NCI-H69 (cell line): ENCODE measurements at places on chromosomes 4 and X.

DNA sequence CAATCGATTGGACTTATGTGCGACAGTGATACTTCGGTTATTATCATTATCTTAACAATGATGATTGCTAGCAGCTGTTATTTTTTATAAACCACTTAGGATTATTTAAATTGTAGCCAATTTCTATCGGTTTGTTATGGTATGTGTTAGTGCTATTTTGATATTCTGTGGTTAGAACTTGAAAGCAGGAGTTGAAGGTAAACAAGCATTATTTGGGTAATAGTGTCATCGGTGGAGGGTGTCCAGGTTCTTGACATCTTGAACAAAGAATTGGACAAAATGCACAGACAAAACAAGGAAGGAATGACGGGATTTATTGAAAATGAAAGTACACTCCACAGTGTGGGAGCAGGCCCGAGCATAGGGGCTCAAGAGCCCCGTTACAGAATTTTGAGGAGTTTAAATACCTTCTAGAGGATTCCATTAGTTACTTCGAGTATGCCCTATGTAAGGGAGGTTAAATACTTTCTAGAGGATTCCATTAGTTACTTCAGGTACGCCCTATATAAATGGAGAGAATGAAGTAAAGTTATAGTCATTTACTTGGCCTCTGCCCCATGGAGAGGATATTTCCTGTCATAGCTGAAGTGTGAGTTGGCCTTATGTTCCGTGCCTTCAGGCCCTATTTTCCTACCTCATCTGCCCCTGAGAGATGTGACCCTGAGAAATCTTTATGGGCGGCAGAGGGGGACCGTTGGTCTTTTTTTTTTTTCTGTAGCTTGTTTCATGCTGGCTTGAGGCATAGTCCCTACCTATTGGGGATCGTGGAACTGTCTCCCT, 13.1 kb downstream of the MOB1B start:
- no peak for DNase-seq

DNA sequence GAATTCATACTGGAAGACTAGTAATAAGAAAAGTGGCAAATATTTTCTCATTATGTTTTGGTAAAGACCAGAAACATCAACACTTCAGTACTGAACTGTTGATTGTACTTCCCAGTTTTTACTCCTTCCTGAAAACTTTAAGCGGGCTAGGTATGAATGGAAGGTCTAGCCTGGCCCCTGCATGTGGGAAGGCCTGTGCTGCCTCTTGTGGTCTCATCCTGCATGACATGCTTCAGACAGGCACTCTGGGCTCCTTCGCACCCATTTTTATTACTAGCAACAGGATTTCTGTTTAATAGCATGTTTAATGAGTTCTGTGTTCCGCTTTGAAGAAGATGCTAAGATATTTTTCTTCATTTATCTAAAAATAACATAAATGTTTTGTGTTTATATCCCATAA, 279.1 kb downstream of the ANK2 start:
- peak; percentile 40 for DNase-seq

- peak; percentile 96 for DNase-seq
Measured at GRCh38 chr4:94207469-94208224, at the start of gene SMARCAD1. Gene SMARCAD1 (plus strand): TSS chr4:94207865. CDS start chr4:94208395, 530 bp downstream.

GRCh38 chrX:51376672-51377071, 44.0 kb downstream of the NUDT10 start:
- no peak for DNase-seq

- no peak for DNase-seq
Measured at GRCh38 chr4:168164045-168164444, 71.7 kb downstream of the ANXA10 start.

GRCh38 chrX:140151316-140151715, 186.0 kb upstream of the CXorf66 start:
- DNase-seq = no peak

DNA sequence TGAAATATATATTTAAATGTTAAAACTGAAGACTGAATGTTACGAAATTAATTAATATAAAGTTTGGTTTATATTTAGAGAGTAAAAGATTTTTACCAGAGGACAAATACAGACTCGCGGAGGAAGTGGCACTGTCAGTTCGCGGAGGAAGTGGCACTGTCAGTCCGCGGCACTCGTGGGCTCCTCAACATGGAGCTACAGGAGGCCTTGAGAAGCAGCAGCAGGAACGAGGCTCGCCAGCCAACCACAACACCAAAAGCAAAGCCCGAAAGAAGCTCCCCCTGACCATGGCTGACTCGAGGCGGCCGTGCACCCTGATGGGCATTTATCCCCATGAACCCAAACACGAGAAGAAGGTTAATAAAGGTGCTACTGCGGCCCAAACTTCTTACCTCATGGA, 125.3 kb upstream of the PABPC4L start:
- DNase-seq = no peak

DNA sequence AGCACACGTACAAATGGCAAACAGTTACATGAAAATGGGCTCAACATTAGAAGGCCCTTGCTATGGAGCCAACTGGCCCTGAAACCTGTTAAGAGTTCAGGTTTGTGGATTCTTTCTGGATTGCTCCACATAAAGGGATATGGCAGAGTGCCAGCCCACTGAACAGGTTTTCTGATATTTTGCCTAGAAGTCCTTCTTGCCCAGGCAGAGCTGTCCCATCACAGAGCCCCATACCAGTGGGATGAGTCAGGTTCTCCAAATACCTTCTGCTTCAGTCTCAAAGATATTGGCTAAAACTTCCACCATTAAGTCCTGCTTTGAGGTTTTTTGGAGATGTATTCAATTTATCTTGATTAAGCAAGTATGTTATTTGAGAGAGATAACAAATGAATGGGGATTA, 146.8 kb upstream of the IL1RAPL2 start:
- DNase-seq = no peak

DNA sequence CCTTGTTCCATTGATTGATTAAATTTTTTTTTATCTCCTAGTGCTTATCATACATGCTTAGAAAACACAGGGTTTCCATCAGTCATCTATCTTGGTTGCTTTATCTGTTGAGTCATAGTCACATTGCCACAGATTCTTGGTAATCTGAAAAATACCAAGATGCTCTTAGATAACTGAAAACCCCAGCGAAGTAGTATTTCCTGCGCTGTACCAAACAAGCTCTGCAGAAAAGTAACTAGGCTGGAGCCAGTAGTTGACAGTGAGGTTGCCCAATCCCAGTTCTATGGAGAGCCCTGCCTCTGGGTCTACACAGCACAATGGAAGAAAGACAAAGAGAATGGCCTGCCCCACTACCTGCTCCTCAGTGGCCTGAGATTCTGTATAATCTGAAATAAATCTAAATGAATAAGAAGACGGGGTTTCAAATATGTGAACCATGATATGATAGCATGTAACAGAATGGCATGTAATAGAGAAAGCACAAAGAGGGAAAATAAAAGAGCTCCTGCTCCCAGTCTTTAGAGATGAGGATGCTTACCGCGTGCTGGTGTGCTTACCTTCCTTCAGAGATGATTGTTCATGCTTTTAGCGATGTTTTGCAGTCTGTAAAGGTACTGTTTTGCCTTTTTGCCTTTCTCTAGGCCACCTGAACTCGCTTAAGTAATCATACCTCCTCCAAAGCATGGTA, 55.3 kb upstream of the RAPGEF2 start:
- no peak for DNase-seq

GRCh38 chr4:84708406-84709135, 125.6 kb downstream of the CDS1 start:
- no peak for DNase-seq

GRCh38 chrX:64427281-64427680, 32.0 kb upstream of the MTMR8 start:
- DNase-seq = no peak

DNA sequence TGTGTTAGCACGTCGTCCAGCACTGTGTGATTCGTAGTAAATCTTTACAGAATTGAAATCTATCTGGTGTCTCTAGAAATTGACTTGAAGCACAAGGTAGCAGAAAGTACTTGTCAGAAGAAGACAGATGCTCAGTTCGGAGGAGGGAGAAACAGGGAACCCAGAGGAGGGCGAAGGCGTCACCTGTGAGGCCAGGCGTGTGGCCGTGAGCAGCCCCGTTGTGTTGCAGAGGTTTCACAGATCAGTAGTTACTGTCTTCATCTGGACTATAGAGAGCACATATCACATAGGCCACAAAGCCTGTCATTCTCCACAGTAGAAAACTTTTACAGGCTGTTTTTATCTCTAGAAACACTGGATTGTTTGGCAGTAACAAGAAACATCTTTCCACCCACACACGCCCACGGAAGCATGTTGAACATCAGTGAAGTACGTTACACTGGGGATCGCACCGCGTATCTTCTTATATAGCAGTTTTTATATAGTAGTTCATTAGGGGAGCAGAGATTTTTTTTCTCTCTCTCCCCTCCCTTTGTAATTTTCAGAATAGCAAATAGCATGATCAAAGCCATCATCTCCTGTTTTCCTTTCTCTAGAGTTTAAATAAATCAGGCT, 48.1 kb upstream of the TLR3 start:
- no peak for DNase-seq

- no peak for DNase-seq
Measured at GRCh38 chrX:37776283-37776986, 3.4 kb upstream of the CYBB start.

- peak; percentile 82 for DNase-seq
Measured at GRCh38 chr4:182843808-182844325, 73.3 kb downstream of the DCTD start.

DNA sequence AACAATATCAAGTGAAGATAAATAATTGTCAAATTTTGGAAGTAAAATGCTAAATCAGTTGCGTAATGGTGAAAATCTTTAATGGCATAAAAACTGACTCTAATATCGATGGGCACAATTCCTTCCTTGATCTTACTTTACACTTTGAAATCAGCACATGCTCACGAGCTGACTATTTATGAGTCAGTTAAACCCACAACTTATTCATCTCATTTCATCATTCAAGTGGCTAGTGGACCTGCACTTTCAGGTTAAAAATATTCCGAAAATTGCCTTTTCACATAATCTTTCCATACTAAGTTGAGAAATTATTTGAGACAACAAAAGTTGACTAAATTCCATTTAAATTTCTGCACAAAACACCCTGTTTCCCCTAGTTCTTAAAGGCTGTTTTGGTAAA, 582.1 kb upstream of the TENM3 start:
- no peak for DNase-seq

DNA sequence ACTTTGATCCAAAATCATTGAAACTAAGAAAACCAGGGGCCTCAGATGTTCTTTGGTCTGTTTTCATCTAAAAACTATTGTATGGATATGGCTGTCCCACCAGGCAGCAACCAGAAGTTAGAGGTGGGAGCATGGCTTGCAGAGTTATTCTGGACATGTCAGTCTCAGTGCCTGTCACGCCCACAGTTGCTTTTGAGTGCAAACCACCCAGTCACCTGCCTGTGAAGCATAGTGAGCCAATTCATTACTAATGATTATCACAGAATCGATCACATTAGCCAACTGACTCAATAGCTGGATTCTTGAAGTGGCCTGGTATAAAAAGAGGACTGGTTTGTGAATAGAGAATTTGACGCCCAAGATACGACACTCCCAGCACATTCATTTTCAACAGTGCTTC, 104.2 kb upstream of the SORBS2 start:
- DNase-seq = no peak

DNA sequence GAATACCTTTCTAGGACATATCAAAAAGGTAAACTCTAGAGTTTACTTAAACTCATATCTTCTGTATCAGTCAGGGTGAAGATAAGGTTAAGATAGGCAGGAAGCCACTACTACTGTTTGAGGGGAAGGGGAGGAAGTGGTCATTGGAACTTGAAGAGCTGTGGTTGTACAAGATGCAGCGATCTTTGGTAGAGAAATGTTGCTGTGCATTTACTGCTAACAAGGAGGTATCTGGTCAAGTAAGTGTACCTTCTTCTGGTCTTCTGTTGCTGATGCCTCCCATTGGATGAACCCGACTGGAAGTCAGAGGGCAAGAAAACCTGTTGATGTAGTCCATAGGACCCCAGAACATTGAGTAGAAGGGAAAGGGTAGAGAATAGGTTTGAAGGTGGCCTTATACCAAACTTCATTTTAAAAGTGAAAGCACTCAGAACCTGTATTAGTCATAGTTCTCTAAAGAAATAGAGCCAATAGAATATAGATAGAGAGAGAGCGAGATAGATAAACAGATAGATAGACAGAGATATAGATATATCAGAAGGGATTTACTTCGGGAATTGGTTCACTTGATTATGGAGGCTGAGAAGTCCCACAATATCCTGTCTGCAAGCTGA, 47.9 kb upstream of the TSPAN5 start:
- no peak for DNase-seq

DNA sequence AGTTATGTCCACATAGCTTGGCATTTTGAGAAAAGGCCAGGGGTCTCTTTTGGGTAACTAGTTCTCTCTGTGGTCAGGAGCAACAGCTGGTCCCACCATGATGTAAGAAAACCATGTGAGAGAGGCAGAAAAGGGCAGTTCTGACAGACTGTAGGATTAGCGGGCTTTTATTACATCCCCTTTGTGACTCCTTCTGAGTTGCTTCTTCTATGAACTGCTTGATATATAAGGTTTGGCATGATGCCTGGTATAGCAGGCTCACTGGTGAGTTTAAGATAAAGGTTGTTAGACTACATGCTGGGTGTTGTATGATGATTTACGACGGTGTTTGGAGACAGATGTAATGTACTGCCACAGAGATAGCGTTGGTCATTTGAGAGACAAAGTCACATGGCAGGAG, 2308.1 kb upstream of the AGA start:
- DNase-seq = peak; percentile 97

DNA sequence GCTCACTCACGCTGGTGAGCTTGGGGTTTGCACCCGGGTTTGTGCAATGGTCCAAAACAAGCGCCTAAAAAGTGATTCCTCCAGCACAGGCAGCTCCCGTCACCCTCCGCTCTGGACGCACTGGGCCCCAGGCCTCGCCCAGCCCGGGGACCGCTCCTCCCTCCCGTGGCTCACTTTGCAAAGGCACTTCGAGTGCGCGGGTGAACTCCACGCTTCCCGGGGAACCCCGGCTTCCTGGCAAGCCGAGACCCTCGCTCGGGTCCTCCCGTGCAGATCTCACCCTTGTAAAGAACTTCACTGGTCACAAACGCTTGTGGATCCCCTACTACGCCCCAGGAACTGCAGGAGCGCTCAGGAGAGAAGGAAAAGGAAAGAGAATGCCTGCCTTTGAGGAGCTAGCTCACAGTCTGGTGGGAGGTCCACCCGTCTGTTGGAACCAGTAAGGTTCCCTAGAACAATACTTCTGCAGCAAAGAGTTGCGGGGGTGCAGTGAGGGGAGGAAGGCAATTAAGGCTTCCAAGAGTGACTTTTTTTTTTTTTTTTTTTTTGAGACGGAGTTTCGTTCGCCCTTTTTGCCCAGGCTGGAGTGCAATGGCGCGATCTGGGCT, at the start of gene CTPS2:
CTPS2 (minus strand) TSS at position 122 of the 608 bp plus-strand sequence. CDS start 9,767 bp downstream, outside the sequence.
- DNase-seq = peak; percentile 74

DNA sequence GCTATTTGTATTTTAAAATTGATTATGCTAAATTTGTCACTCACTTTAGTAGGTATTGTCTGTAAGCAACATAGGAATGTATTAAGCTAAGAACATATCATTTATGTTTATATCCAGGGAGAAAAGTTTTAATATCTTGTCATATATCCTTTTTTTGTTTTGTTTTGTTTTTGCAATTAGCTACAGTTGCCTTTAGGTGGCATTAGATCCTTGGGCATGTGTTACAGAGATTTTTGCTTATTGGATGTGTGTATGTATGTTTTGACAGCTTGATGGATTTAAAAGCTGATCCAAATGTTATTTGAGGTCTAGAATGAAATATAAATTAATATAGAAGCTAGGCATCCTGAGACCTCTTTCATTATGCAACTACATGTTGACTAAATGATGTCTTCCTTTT, 36.1 kb upstream of the OTUD4 start:
- peak; percentile 25 for DNase-seq

GRCh38 chr4:10239982-10240654, 123.5 kb upstream of the WDR1 start:
- DNase-seq = no peak
